ENCODE measurements at places on chromosomes 6 and 20.

GRCh38 chr6:163984124-163984936 is 569.8 kb downstream of the QKI start:
- DNase-seq = no peak

DNA sequence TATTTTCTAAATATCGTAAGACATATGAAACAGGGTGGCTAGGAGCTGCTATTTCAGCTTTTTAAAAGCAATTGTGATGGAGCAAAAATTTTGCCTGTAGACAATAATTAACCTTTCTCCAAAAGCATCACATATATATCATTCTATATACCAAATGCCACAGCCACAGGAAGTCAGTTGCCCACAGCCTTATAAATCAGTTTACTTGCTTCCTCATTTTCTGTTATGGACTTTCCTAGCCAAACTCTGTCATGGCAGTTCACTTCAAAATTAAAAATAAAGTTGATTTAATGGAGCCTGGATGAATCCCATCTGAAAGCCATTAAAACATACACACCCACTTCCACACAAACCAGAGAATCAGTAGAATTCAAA is 93.4 kb upstream of the NHSL1 start:
- DNase-seq = no peak

GRCh38 chr6:160041608-160042007 is 72.7 kb downstream of the IGF2R start:
- DNase-seq = no peak

DNA sequence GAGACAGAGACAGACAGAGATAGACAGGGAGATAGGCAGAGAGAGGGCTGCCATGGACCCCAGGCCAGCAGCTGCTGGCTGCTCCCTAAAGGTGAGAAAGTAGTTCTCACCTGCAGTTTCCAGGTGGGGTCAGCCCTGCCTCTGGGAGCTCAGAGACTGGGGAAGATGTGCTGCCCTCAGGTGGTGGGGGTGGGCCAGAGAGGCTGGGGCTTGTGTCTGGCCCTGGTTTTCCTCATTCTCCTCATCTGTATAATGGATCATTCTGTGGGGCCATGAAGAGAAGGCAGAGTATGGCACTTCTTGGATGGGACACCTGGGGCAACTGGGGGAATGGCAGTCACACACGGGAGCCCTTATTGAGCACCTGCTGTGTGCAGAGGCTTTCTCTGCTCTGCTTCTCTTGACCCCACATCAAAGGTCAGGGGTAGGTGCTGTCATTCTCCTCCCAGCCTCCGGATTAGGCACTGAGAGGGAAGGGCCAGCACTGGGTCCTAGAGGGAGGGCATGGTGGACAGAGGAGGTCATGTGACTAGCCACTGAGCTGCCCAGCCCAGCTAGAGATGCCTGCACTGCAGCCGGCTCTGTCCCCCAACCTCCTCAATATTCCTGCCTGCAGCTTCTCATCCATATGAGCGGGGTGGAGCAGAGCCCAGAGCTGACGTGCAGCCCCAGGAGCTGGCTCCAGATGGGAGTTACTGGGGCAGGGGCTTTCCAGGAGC is 4.1 kb downstream of the ANGPT4 start:
- no peak for DNase-seq

GRCh38 chr6:654136-654535 is 2.8 kb downstream of the HUS1B start:
- DNase-seq = no peak

- DNase-seq = no peak
These were observed 125.5 kb downstream of the EPHA7 start for GRCh38 chr6:93293872-93294271.

Measured in stimulated activated CD4-positive, alpha-beta T cell treated with anti-CD3 and anti-CD28 coated beads, TNF-alpha, amount 100 ng/mL, for 4 hours (primary cell).